ENCODE measurements at places on chromosomes 4 and X.

- DNase-seq: no peak
These were observed 183.4 kb downstream of the KIT start for GRCh38 chr4:54840992-54841768.

DNA sequence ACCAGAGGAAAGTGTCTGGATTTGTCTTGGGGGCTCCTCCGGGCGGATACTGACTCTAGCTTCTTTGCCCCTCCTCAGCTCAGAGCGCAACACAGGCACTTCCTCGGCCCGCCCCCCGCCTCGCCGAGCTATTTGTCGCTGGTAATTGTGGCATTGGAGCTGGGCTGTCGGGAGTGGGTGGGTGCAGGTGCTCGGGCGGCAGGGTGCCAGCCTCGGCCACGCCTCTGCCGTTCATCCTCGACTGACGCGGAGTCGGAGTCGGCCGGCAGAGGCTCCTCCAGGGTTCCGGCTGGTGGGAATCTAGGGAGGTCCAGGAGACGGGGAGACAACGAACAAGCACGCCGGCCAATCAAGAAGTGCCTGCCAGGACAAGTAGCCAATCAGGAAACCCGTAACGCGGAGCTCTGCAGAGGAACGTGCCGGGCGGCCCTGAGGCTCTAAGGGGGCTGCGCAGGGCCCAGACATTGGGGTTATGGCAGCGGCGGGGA, 3.9 kb upstream of the SYN1 start:
- DNase-seq: no peak

GRCh38 chrX:28311466-28311865, 275.8 kb upstream of the IL1RAPL1 start:
- DNase-seq: no peak

- DNase-seq: no peak
These were observed 22.9 kb upstream of the FRMPD4 start for GRCh38 chrX:12115377-12115776.

- no peak for DNase-seq
These were observed 540.3 kb upstream of the GALNT7 start for GRCh38 chr4:172628263-172628662.

DNA sequence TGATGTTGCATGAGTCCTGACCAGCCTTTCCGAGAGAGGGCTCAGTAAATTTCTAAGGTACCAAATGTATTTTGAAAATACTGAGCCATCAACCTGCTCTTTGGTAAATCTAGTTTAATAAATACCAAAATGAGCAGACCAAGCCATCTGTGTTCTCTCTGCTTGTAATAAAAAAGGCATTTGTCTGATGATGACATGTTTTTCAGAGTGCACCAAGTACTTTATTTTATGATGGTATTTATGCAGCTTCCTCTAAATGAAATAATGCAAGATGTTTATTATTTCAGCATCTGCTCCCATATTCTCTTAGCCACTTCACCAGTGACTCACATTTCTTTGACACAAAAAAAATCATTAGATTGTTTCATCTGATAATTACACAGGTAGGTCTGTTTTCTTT, 700.5 kb downstream of the TRIML1 start:
- DNase-seq: no peak
